Thoracic aorta (tissue), 2 donors: ENCODE measurements at places on chromosomes 11 and 22. TPM values are rescaled to one million over a fixed set of nuclear protein-coding genes. Genes with fewer than 3 reads are reported as not detected.

Gene YPEL4
- 1.2 TPM for total RNA-seq

Gene TRIM22
- total RNA-seq: 119 TPM

Gene DEUP1
- total RNA-seq: not detected

Gene POGLUT3
- 60.1 TPM for total RNA-seq

Gene TIMP3
- total RNA-seq: 756 TPM

Gene ARHGAP20
- total RNA-seq: 3.5 TPM

Gene TP53I11
- 60.0 TPM for total RNA-seq

Gene MTFP1
- total RNA-seq: 6.4 TPM

Gene EFCAB6
- 2.2 TPM for total RNA-seq

Gene AGBL2
- 0.95 TPM for total RNA-seq
